ENCODE measurements at places on chromosomes 11 and 22.

DNA sequence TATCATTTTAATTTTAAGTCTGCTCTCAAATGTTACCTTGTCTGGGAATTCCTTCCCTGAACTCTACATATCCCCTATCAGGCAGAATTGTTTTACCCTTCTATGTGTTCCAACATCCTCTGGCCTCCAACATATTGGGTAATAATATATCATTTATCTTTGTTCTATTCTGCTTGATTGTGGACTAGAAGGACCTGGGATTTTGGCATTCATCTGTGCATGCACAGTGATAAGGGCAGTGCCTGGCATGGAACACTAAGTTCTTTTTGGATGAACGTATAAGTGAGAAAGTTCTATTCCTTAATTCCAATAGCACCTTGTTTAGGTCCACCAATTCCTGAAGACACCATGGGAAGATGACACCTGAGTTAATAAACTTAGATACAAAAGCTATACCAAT, 1.2 kb upstream of the MS4A2 start:
- DNase-seq = no peak

GRCh38 chr11:68431984-68432645, 28.4 kb upstream of the PPP6R3 start:
- DNase-seq = no peak

- DNase-seq = no peak
These were observed 56.8 kb downstream of the ELFN2 start for GRCh38 chr22:37370306-37370979.

DNA sequence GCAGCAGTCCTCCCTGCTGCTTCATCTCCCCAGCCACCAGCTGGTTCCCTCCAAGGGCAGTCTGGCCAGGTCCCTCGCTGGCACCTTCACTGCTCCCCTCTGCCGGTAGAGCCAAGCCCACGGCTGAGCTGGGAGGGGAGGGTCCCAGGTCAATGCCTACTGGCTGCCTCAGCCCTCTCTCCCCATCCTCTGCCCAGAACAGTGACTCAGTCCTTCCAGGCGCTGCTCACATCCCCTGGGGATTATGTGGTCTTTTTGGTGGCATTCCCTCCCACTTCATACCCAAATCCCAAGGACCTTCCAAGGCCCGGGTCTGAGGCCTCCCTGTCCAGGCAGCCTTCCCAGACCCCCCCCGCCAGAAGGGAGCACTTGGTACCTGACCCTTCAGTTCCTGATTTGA, 44.9 kb downstream of the WNT7B start:
- DNase-seq = no peak

GRCh38 chr22:20423008-20423905, 14.4 kb downstream of the SCARF2 start:
- no peak for DNase-seq

DNA sequence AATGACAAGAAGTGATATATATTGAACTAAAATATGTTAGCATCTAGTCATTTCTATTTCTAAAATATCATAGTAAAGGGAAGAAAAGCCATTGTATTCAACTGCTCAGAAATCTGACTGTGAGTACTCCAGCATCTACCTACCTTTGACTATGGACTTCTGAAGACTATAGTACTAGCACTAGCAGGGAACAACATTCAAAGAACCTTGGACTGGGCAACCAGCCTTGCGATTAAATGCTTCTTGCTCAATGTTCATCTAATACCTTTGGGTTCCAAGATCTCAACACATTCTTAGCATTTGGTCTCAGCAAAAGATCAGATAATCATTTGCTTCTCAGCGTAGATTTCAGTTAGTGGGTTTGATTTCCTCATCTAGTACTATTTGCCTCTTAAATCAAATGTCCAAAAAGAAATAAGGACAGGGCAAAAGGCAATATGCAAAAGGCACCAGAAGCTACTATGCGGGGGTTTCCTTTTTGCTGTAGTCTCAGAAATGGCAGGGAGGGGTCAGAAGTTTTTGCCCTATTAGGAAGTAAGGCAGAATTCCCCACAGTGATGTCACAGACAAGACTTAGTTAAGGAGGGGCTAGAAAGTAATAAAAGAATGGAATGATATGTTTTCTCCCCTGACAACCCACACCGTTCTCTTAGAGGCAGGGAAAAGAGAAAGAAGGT, 80.6 kb downstream of the GAB2 start:
- no peak for DNase-seq

- DNase-seq = no peak
These were observed 23.0 kb upstream of the TTLL12 start for GRCh38 chr22:43209971-43210370.

DNA sequence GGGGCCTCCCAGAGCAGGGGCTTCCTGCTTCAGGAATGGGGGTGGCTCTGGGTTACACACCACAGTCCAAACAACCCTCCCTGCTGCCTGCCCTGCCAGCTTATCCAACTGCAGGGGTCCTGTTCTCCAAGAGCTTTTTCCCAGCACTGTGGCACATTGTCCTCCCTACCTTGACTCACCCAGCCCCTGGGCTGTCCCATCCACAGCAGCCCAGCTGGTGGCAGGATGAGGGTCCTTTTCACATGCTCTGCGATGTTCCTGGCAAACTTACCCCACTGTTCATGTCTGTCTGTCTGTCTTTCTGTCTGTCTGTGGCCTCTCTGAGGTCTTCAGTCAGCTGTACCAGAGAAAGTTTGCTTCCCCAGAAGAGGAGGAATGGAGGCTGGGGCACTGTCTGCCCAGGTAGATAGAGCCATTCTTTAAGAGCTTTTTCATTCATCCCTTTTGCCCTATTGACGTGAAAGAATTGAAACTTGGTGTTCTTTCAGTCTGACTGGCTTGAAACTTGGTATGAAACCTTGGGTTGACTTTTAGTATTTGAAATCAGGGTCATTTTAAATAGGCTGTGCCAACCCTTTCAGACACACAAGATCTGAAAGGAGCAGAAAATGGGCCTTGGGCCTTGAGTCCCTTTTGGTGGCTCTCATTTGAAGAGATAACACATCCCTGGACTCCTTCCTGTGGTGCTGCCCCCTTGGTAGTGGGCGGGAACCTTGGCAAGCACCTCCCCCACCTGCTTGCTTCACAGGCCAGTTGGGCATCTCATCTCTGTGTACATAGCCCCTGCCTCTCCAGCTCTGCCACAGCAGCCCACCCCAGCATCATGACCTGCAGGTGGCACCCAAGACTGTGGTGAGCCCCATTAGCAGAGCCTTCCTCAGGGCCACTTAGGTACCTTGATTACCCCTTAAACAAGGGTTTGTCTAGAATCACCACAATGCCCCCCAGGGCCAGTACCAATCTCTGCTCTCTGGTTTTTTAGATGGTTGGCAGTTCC, 74.6 kb upstream of the SUSD2 start:
- peak; percentile 33 for DNase-seq

- DNase-seq = no peak
These were observed 9.4 kb downstream of the UEVLD start for GRCh38 chr11:18578975-18579598.

GRCh38 chr11:46677991-46678740, 22.3 kb downstream of the ARHGAP1 start:
- DNase-seq = no peak

GRCh38 chr22:47396515-47396914, 634.1 kb downstream of the TBC1D22A start:
- no peak for DNase-seq

DNA sequence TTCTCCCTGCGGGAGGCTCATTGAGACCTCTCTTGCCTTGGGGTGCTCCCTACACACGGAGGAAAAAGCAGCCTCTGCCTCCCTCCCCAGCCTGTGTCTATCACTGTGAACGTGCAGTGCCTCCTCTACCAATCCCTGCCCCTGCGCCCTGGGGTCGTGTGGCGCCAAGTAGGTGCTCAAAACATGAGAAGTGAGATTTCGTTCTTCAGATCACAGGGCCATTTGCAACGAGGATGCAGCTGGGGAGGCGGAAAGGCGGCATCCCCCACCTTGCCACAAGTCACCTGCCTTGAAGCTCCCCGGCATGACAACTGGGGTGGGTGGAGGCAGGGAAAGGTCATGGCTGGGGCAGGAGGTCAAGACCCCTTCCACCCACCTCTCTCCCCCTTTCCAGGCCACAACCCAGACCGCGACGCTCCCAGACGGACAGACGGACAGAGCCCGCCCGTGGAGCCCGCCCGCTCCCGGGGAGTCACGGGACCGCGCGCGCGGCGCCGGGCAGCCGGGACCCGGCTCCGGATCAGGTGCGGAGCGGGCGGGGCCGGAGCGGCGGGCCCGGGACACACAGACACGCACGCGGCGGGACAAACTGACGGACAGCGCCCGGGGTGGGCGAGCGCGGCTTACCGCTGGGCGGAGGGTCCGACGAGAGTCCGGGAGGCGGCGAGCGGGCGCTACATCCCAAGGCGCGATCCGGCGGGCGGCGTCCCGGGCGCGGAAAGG, 485 bp downstream of the KCNJ4 start:
- DNase-seq = no peak

DNA sequence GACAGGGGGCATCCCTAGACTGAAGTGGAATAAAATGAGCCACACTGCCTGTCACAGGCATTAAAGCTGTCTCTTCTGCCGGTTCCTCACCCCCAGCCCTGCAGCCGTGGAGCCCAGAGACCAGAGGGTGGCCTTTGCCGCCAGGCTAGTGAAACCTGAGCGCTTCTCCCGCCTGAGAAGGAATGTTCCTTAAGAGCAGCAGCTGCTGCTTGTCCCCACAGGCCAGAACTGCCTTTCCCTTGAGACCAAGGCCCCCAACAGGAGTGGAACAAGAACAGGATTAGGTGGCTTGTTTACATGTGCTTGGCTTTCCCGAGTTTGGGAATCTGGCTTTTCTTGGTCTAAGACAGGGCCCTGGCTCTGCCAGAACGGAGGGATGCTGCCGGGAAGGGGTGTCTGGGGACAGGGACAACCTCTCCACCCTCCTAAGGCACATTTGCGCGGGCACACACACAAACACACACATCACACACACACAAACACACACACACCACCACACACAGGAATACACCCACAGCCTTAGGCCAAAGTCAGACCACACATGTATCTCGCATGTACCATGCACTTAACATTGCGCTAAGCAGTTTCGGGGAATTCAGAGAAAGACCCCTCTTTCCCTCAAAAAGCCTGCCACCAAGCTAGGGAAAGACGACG, 91.8 kb downstream of the FEZ1 start:
- DNase-seq = no peak

DNA sequence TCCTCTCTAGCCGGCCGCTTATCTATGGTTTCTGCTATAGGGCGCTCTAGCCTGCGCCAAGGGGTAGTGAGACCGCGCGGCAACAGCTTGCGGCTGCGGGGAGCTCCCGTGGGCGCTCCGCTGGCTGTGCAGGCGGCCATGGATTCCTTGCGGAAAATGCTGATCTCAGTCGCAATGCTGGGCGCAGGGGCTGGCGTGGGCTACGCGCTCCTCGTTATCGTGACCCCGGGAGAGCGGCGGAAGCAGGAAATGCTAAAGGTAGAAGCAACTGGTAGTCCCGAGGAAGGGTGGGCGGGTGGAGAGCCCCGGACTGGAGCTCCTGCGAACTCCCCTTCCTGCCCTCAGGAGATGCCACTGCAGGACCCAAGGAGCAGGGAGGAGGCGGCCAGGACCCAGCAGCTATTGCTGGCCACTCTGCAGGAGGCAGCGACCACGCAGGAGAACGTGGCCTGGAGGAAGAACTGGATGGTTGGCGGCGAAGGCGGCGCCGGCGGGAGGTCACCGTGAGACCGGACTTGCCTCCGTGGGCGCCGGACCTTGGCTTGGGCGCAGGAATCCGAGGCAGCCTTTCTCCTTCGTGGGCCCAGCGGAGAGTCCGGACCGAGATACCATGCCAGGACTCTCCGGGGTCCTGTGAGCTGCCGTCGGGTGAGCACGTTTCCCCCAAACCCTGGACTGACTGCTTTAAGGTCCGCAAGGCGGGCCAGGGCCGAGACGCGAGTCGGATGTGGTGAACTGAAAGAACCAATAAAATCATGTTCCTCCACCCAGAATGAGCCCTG, at the start of the genes LBHD1 and UQCC3:
Gene LBHD1 (minus strand): TSS at position 660 of the 782 bp plus-strand sequence. CDS start 2,236 bp downstream, outside the sequence.
Gene UQCC3 (plus strand): TSS at position 66 of the 782 bp plus-strand sequence. CDS start 73 bp downstream, at position 139.
- peak; percentile 73 for DNase-seq

- no peak for DNase-seq
These were observed 88.7 kb downstream of the IGLL5 start for GRCh38 chr22:22976033-22976922.

DNA sequence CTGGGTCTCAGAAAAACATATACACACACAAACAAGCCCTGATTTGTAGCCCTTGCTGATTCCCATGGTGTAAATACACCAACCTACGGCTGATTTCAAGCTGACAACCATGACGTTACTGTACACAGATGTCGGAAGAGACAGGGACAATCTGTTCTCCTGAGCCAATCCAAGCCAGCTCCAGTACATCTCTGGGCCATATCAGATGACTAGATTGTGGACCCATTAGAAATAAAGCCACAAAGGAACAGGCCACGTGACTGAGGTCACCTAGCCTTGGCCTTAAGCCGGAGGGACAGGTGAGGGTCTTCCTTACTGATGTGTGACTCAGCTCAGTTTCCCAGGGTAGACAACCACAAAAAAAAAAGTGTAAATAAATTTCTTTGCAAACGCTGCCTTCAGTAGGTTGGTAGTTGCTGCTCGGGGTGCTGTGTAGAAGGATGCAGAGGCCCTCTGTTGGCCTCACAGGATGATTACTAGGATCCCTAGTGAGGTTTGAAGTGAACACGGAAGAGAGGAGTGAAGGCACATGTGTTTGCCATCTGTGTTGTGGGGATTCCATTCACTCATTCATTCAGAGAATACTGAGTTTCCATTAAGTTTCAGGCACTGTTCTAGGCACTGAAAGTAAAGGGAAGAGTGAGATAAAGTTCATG, 99.0 kb upstream of the LARGE1 start:
- DNase-seq = no peak

GRCh38 chr22:20562607-20563465, 55.4 kb downstream of the MED15 start:
- no peak for DNase-seq

DNA sequence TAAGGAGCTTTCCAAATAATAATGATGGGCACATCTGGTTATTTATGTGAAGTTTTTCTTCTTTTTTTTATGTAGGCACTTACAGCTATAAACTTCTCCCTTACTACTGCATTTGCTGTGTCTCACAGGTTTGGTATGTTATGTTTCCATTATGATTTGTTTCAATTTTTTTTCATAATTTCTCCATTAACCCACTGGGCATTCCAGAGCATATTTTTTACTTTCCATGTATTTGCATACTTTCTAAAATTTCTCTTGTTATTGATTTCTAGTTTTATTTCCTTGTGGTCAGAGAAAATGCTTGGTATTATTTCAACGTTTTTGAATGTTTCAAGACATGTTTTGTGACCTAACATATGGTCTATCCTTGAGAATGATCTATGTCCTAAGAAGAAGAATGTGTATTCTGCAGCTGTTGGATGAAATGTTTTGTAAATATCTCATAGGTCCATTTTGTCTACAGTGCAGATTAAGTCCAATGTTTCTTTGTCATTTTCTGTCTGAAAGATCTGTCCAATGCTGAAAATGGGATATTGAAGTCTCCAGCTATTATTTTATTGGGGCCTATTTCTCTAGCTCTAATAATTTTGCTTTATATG, 362.1 kb downstream of the DDX10 start:
- no peak for DNase-seq

- DNase-seq = no peak
These were observed 8.1 kb downstream of the ARHGAP8 start for GRCh38 chr22:44760476-44760875.

GRCh38 chr11:10386361-10386760, 68.7 kb upstream of the AMPD3 start:
- DNase-seq = no peak

GRCh38 chr11:132576706-132577105, 955.6 kb downstream of the OPCML start:
- DNase-seq = no peak
